ENCODE measurements at places on chromosomes 2 and 18. TPM values are rescaled to one million over a fixed set of nuclear protein-coding genes. Genes with fewer than 3 reads are reported as not detected.
A peak's percentile ranks its signal among the peaks of the same experiment; 100 is the strongest.

GRCh38 chr2:216362730-216363129 lies 9.6 kb downstream of the MARCHF4 start:
- no peak overlapping the region for H3K4me3 ChIP-seq
- H3K27me3 ChIP-seq, result no peaks in the 10 kb centered on the region
- peaks cover 29% of the 10 kb centered on the region for H3K4me1 ChIP-seq
- DNase-seq, result peak; percentile 87

Gene PCARE
- not detected for total RNA-seq

- H3K27ac ChIP-seq, result no peak overlapping the region
- H3K4me3 ChIP-seq, result no peak overlapping the region
- H3K27me3 ChIP-seq, result no peaks in the 10 kb centered on the region
- no peaks in the 10 kb centered on the region for H3K36me3 ChIP-seq
- peaks cover under 1% of the 10 kb centered on the region for H3K4me1 ChIP-seq
Observed at GRCh38 chr2:37779139-37779538, 107.7 kb upstream of the CDC42EP3 start.

Gene IL36RN
- total RNA-seq, result not detected

DNA sequence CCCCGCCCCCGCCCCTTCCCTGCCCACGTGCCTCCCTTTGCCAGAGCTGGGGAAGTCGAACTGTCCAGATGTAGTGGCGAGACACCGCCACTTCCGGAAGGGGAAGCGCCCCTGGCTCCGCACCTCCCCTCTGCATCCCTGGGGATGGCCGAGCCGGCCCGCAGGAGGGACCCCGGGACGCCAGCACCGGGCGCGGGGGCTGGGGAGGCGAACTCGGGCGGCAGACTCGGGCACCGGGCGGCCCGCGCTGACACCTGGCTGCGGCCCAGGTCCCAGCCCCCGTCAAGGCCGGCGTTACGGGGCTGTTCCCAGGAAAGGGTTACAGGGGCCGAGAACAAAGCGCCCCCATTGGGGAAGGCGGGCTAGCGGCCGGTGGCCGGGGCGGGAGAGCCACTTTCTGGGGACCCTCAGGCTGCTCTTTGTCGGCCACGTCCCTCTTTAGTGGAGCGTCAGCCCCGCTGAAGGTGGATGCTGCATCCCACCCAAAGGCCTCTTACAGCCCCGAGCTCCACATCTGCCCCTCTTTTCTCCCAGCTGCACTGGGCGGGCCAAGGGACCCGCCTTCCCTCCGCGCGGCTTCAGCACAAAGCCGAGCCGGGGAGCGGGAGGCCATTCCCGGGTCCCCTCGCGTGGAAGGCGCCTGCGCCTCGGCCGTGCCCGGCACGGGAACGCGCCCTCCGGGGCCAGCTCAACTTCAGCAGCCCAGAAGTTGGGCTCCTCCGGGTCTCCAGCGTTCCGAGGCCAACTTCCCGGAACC lies 1.3 kb downstream of the SDC1 start:
- peaks cover 5% of the 10 kb centered on the region for H3K4me1 ChIP-seq
- no peaks in the 10 kb centered on the region for H3K36me3 ChIP-seq
- no peak overlapping the region for H3K27ac ChIP-seq
- H3K27me3 ChIP-seq, result peaks cover 12% of the 10 kb centered on the region
- H3K4me3 ChIP-seq, result peak overlapping the region; percentile 57
- peak; percentile 49 for DNase-seq
